Activated CD4-positive, alpha-beta T cell treated with anti-CD3 and anti-CD28 coated beads, Interleukin-2, amount 50 U/mL, for 4 hours (primary cell): ENCODE measurements at places on chromosomes 4 and X.

DNA sequence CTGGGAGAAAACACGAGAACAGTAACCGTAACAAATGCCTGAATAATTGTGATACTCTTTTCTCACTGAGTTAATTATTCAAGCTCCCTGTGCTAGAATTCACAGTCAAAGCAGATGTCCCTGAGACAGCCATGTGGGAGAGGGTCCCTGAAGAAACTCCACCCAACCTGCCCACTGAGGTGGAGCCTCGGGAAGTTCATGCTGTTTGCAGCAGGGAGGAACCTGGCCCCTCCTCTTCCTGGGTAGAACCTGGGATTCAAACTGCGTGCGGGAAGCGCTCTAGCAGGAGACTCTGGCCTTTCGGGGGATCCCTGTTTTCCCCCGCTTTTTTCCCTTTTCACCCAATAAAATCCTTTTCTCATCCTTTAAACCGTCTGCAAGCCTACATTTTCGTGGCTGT is 20.2 kb upstream of the RHOH start:
- DNase-seq, result no peak

GRCh38 chrX:69163936-69164741 is 1.1 kb downstream of the PJA1 start:
- DNase-seq, result peak; percentile 52

GRCh38 chr4:174318829-174319764 is 35.4 kb downstream of the CEP44 start:
- no peak for DNase-seq

DNA sequence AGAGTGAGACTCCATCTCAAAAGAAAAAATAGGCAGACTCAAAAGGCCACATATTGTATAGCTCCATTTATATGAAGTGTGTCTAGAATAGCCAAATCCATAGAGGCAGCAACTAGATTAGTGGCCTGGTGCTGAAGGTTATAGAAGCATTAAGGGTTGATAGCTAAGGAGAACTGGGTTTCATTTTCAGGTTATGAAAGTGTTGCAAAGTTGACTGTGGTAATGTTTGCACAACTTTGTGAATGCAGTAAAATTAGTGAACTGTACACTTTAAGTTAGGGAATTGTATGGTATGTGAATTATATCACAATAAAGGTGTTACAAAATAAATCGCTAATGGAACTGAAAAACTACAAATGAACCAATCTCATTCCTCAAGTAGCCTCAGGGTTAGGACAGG is 28.3 kb downstream of the TXLNG start:
- no peak for DNase-seq

- no peak for DNase-seq
Observed at GRCh38 chr4:99848591-99849001, 32.0 kb downstream of the DAPP1 start.

DNA sequence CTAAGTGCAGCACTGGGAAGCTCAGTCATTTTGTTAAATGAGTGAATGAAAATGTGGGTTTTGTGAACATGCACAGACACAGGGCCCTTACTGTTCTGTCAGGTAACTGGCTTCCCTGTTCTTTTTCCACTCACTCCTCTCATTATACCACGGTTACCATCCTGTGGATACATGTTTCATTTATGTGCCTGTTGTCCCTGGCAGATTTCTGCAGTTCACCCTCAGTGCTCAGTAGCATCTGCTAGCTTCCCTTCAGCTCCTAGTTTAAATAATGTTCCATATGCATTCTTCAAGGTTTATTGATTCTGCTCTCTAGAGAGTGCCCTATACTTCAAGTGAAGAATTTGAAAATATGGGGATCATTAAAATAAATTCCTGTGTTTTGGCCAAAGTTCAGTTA is 1634.3 kb upstream of the ADGRL3 start:
- no peak for DNase-seq

DNA sequence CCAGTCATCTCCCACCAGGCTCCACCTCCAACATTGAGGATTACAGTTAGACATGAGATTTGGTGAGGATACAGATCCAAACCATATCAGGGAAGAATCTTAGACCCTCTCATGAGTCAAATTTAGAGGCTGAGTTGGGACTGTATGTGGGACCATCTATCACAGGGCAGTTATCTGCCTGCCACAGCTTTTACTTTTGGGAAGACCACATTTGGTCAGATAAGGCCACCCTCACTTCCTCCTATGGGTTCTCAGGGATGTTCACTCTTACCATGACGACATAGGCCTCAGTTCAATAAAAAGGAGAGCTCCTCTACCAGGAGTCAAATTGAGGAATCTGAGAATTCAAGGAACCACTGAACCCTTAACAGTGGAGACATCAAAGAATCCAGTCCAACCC is 2.1 kb downstream of the MAGEB2 start:
- no peak for DNase-seq

- no peak for DNase-seq
Observed at GRCh38 chrX:19070555-19070994, 51.7 kb downstream of the ADGRG2 start.
